ENCODE measurements at places on chromosomes 4 and X. TPM values are rescaled to one million over a fixed set of nuclear protein-coding genes. Genes with fewer than 3 reads are reported as not detected.

DNA sequence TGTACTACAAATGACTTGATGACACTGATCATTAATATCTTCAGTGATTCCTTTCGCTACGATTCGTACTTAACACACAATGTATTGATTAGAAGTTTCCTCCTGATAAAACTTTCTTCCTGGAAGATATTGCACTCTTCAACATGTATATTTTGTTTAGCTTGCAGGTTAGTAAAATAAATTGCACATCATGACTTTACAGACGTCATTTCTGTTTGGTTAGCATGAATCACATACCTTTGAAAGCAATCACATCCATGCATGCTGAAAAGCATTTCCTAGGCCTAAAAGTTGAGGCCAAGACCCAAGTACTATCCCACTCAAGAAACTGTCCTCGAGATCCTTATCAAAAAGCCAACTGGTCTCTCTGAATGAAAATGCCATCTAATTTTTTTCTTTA, 1841.0 kb upstream of the PCDH7 start:
- H3K4me3 ChIP-seq = no peak overlapping the region
- H3K27me3 ChIP-seq = no peaks in the 10 kb centered on the region
- no peaks in the 10 kb centered on the region for H3K36me3 ChIP-seq

DNA sequence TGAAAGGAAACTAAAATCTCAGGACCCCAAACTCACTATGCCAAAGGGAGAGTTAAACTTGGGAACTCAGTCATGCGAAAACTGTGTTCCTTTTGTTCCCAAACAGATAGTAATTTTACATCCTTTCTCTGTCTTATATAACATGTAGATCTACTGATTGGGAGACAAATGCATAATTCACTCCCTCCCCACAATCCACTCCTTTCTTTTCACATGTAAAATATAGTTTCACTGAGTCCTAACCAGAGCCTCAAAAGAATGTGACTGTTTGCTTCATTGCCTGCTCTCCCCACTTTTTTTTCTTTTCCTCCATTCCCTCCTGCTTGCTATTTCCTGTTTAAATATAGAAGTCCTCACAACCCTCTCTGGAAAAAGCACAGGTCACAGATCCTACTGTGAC, 699.3 kb upstream of the ADGRL3 start:
- H3K27me3 ChIP-seq = no peaks in the 10 kb centered on the region
- H3K4me1 ChIP-seq = no peaks in the 10 kb centered on the region
- H3K4me3 ChIP-seq = no peak overlapping the region
- no peaks in the 10 kb centered on the region for H3K36me3 ChIP-seq
- no peak overlapping the region for H3K27ac ChIP-seq
- DNase-seq = no peak

- H3K4me3 ChIP-seq = no peak overlapping the region
- no peaks in the 10 kb centered on the region for H3K4me1 ChIP-seq
- no peak for DNase-seq
- H3K27ac ChIP-seq = no peak overlapping the region
- no peaks in the 10 kb centered on the region for H3K36me3 ChIP-seq
Observed at GRCh38 chr4:176805155-176805554, 12.4 kb upstream of the VEGFC start.

Gene ANXA10
- total RNA-seq = not detected

DNA sequence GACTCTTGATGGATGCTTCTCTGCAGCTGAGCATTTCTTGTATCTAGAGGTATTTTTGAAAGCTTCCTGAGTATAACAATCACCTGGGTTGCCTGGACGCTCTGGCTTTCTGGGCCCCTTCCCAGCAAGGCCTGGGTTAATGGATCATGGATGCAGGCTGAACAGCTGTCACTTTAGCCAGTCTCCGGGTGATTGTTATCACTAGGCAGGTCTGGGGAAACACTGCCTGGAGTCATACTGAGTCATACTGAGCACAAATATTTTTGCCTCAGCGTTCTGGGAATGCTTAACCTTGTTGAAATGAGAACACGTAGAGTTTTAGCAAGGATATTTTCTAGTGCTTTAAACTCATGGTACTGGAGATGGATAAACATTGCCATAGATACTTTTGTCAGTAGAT, 102.6 kb downstream of the PHEX start:
- H3K27ac ChIP-seq = no peak overlapping the region
- no peaks in the 10 kb centered on the region for H3K36me3 ChIP-seq
- no peak overlapping the region for H3K4me3 ChIP-seq
- DNase-seq = no peak
- peaks cover 5% of the 10 kb centered on the region for H3K27me3 ChIP-seq

- DNase-seq = no peak
- H3K36me3 ChIP-seq = no peaks in the 10 kb centered on the region
- H3K4me3 ChIP-seq = no peak overlapping the region
- peak overlapping the region; percentile 43 for H3K27ac ChIP-seq
- no peaks in the 10 kb centered on the region for H3K27me3 ChIP-seq
Observed at GRCh38 chr4:148007314-148007760, 275.4 kb downstream of the ARHGAP10 start.

Gene NOCT
- total RNA-seq = 15.7 TPM

Gene PGAM4
- total RNA-seq = 1.3 TPM

- no peak for DNase-seq
- no peak overlapping the region for H3K4me3 ChIP-seq
- H3K4me1 ChIP-seq = no peaks in the 10 kb centered on the region
- no peaks in the 10 kb centered on the region for H3K27me3 ChIP-seq
- no peaks in the 10 kb centered on the region for H3K36me3 ChIP-seq
- no peak overlapping the region for H3K27ac ChIP-seq
Observed at GRCh38 chr4:122542411-122543236, 78.2 kb downstream of the IL21 start.

Gene CXXC4
- 10.2 TPM for total RNA-seq

GRCh38 chr4:3687538-3687937, 78.6 kb upstream of the ADRA2C start:
- H3K4me1 ChIP-seq = no peaks in the 10 kb centered on the region
- no peak overlapping the region for H3K4me3 ChIP-seq
- H3K36me3 ChIP-seq = no peaks in the 10 kb centered on the region

- no peak overlapping the region for H3K4me3 ChIP-seq
- peaks cover 17% of the 10 kb centered on the region for H3K36me3 ChIP-seq
- H3K4me1 ChIP-seq = no peaks in the 10 kb centered on the region
- DNase-seq = no peak
- no peaks in the 10 kb centered on the region for H3K27me3 ChIP-seq
- no peak overlapping the region for H3K27ac ChIP-seq
Observed at GRCh38 chr4:67659065-67659464, 41.9 kb downstream of the UBA6 start.

Gene SYN1
- total RNA-seq = 10.1 TPM

Gene AMOT
- total RNA-seq = 23.9 TPM

- H3K36me3 ChIP-seq = no peaks in the 10 kb centered on the region
- peaks cover 70% of the 10 kb centered on the region for H3K4me1 ChIP-seq
- H3K4me3 ChIP-seq = no peak overlapping the region
- no peak for DNase-seq
- no peak overlapping the region for H3K27ac ChIP-seq
Observed at GRCh38 chr4:7392438-7393421, 42.0 kb downstream of the PSAPL1 start.

DNA sequence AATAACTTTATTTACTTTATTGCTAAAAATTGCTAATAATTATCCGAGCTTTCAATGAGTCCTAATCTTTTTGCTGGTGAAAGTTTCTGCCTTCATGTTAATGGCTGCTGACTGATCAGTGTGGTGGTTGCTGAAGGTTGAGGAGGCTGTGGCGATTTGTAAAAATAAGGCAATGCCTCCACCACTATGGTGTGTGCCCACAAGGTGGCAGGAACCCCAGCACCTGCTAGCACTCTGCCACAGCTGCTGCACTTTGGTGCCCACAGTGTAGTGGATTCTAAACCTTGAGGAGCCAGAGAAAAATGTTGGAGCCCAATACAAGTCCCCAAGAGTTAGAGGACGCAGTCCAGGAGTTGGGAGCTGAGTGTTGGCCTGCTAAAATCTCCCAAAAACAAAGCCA, 1237.1 kb downstream of the PCDH19 start:
- H3K27ac ChIP-seq = no peak overlapping the region
- H3K4me1 ChIP-seq = no peaks in the 10 kb centered on the region
- H3K4me3 ChIP-seq = no peak overlapping the region
- H3K27me3 ChIP-seq = peaks cover 6% of the 10 kb centered on the region

Gene AMBN
- not detected for total RNA-seq

DNA sequence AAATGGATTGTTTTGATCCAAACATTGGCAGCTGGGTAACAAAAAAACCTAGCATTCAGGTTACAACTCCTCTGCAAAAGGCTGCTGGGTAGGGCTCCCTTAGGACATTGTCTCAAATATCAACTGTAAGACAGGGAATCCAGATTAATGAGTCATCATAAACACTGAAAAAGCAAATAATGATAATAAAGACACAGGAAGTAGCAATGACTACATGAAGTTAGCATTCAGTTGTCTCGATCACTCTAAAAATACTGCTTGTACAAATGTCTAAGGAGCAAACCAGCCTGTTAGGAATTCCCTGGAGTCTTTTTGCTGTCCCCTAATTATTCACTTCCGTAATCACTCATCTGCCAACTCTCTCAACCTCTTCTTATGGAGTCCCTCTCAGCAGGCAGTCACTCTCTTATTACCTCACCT, 259.2 kb downstream of the GPC3 start:
- H3K36me3 ChIP-seq = no peaks in the 10 kb centered on the region
- H3K4me3 ChIP-seq = no peak overlapping the region
- H3K27ac ChIP-seq = no peak overlapping the region
- H3K27me3 ChIP-seq = peaks cover 9% of the 10 kb centered on the region
- DNase-seq = no peak

DNA sequence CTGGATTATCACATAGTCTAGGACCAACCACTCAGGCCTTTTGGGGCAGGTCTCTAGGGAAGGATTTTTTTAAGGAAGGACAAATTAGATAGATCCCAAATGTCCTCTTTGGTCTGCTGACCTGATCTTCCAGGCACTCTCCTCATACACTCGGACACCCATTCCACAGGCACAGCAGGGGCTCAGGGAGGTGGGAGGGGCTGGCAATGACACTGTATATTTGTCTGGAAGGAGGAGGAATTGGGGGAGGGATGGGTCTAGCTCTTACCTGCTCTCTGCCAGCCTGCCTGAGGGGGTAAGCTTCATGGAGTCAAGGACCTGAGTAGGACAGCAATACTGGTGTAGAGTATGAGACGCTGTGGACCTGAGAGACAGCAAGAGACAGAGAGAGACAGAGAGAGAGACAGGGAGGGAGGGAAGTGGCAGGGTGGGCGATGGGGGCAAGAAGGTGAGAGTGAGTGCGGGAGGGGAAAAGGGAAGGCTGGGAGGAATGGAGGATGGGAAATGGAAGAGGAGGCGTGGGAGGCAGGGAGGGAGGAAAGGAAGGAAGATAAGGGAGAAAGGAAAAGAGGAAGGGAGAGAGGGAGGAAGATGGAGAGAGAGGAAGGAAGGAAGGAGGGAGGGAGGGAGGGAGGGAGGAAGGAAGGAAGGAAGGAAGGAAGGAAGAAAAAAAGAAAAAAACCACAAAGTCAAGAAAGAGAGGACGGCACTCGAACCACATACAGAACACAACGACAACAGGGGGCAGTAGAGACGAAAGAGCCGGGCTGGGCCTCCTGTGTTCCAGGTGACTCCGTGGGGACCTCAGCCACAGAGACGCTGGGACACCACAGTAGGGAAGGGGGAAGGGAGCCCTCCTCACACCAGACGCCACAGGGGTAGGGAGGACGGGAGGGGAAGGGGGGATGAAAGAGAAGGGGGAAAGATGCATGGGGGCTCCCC, 1.8 kb downstream of the IQSEC2 start:
- no peak overlapping the region for H3K4me3 ChIP-seq
- H3K27me3 ChIP-seq = peaks cover 40% of the 10 kb centered on the region
- peaks cover 2% of the 10 kb centered on the region for H3K36me3 ChIP-seq

GRCh38 chr4:76233529-76233928, 18.0 kb upstream of the FAM47E start:
- no peaks in the 10 kb centered on the region for H3K36me3 ChIP-seq
- H3K4me3 ChIP-seq = no peak overlapping the region
- H3K4me1 ChIP-seq = peaks cover 4% of the 10 kb centered on the region

DNA sequence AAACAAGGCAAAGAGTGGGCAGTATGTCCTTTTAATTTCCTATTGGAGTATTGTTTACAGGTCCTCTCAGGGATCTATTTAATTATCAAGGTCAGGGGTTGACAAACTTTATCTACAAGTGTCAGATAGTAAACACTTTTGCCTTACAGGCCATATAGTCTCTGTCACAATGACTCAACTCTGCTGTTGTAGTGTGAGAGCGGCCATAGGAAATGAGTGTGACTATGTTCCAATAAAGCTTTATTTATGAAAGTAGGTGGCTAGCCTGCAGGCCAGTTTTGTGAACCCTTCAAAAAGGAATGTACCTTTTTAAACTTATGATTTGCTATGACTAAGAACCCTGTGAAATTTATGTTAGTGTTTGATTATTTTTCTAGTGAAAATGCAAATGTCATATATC, 156.1 kb downstream of the GPAT3 start:
- no peak overlapping the region for H3K27ac ChIP-seq
- no peaks in the 10 kb centered on the region for H3K27me3 ChIP-seq
- H3K4me1 ChIP-seq = no peaks in the 10 kb centered on the region
- no peaks in the 10 kb centered on the region for H3K36me3 ChIP-seq
- DNase-seq = no peak
- no peak overlapping the region for H3K4me3 ChIP-seq

DNA sequence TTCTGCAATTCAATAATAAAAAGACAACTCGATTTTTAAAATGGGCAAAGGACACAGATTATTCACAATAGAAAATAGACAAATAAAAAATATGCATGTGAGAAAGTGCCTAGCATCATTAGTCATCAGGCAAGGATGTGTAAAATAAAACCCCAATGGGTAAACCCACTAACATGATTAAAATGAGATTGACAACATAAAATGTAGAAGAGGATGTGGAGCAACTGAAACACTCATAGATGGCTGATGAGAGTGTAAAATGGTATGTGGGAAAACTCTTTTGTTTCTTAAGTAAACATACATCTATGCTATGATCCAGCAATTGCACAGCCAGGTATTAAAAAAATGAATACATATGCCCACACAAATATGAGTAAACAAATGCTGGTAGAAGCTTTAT, 177.6 kb downstream of the IQCM start:
- H3K36me3 ChIP-seq = no peaks in the 10 kb centered on the region
- no peak overlapping the region for H3K27ac ChIP-seq
- no peaks in the 10 kb centered on the region for H3K27me3 ChIP-seq
- H3K4me1 ChIP-seq = no peaks in the 10 kb centered on the region
- H3K4me3 ChIP-seq = no peak overlapping the region

DNA sequence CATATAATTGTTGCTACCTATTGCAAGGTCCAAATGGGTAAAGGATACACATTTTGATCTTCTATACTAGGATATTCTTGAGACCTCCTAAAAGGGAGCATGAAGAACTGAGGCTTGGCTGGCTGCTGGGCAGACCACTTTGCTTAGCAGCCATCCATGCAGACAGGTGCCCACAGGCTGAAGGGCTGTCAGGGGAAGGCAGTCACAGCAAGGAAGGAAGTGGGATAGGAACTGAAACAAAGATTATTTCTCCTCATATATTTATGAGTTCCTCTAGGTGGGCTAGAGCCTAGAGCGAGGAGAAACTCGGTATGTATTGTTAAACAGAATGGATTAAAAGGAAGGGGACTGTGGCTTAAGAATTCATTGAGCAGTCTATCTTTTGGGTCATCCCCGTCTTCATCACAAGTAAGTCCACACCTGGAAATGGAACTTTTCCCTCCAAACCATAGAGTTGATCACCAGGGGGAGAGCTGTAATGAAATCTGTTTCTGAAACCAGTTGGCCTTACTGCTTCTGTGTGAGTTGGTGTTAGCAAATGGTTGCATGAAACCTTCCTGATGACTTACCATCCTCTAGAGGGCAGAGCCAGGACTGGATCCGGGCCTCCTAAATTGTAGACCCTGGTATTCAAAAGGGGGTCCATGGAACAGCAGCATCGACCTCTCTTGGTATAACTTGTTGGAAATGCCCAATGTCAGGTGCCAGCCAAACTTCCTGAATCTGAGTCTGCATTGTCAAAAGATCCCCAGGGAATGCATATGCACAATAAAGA, 42.3 kb downstream of the AFF2 start:
- no peak overlapping the region for H3K4me3 ChIP-seq
- DNase-seq = no peak

- H3K4me3 ChIP-seq = no peak overlapping the region
- H3K27me3 ChIP-seq = peaks cover 15% of the 10 kb centered on the region
- H3K4me1 ChIP-seq = no peaks in the 10 kb centered on the region
Observed at GRCh38 chrX:72114306-72114705, 17.4 kb downstream of the RTL5 start.

All from spinal cord (tissue), 10 donors.